Stimulated activated CD4-positive, alpha-beta T cell treated with anti-CD3 and anti-CD28 coated beads, Interleukin-4, amount 100 ng/mL, for 48 hours (primary cell): ENCODE measurements at places on chromosomes 7 and 10.

DNA sequence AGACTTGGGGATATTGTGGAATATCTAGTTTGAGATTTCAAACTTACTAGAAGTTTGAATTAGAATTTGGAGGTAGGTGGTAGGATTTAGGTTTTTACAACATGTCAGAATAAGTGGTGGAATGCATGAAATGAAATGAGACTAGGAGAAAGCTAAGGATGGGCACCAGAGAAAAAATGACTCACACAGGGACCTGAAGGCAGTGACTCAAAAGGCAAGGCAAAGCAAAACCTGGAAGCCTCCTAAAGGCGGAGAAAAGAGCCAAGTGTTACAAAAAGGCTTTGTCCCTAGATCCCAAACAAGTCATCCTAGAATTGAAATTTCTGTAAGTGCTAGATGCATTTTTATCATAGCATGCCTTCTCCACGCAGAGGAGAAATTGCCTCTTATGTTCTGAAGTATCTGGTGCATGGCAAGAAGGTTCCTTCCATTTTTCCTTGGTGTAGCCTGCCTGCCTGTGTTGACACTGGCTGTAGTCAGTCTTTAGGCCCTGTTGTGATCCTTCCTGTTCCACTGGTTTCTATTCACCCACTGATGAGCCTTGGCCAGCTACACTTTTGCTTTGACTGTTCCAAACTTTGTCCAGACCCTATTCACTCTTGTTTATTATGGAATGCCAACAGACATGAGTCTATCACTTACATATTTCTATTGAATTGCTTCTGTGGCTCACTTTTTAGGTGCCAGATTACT is 109.3 kb downstream of the ETV1 start:
- no peak for DNase-seq

- DNase-seq, result no peak
These were observed 29.5 kb upstream of the PRKCQ start for GRCh38 chr10:6609625-6610024.

DNA sequence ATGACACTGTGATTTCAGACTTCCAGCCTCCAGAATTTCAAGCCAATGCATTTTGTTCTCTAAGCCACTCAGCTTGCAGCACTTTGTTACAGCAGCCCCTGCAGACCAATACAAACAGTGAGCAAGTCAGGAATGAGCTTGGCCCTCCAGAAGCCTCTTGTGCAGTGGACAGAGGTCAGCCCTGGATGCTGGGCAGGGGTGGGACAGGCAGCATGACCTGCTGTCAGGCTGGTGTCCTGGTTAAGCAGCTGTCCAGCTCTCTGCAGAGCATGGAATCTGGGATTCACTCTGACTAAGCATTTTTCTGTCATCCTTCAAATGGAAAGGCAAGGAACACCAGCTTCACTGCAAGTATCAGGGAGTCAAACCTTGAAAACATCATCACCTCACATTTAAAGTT is 85.5 kb upstream of the GDF10 start:
- no peak for DNase-seq

DNA sequence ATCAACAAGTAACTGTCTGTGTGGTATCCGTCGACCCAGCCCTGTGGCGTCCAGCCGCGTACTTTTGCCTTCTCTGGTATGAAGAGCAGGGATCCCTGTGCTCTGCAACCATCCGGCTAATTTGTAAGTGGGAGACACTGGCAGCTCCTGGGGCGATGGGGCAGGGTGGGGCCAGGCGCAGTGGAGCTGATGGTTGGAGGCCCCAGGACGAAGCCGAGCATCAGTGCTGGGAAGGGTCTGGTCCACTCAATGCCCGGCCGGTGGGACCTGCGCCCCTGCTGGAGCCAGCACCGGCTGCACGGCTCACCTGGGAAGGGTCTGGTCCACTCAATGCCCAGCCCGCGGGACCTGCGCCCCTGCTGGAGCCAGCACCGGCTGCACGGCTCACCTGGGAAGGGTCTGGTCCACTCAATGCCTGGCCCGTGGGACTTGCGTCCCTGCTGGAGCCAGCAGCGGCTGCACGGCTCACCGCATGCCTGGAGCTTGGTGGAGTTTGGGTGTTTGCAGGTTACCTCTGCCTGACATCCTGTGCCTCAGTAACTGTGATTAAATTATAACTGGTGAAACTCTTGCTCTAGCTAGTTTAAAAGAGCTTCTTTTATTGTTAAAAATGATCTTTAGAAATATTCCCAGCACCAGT is 96.1 kb downstream of the NKX6-2 start:
- DNase-seq, result no peak

GRCh38 chr7:42661312-42661711 is 250.6 kb downstream of the C7orf25 start:
- DNase-seq, result no peak

DNA sequence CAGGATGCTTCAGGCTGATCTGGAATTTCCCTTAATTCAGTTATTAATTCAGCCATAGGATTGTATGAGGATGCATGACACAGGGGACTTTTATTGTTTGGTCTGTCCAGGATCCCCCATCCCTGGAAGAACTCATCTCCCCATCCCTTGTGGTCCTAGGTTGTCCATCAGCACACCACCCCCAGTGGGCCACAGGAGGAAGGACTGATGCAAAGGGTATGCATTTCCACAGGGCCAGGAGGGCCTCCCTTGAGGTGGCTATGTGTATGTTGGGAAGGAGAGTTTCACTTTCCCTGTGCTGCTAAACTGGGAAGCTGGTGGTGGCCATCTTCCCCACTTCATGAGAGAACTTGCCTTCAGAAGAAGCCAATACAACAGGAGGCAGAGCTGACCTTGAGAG is 44.6 kb upstream of the GRB10 start:
- DNase-seq, result no peak

DNA sequence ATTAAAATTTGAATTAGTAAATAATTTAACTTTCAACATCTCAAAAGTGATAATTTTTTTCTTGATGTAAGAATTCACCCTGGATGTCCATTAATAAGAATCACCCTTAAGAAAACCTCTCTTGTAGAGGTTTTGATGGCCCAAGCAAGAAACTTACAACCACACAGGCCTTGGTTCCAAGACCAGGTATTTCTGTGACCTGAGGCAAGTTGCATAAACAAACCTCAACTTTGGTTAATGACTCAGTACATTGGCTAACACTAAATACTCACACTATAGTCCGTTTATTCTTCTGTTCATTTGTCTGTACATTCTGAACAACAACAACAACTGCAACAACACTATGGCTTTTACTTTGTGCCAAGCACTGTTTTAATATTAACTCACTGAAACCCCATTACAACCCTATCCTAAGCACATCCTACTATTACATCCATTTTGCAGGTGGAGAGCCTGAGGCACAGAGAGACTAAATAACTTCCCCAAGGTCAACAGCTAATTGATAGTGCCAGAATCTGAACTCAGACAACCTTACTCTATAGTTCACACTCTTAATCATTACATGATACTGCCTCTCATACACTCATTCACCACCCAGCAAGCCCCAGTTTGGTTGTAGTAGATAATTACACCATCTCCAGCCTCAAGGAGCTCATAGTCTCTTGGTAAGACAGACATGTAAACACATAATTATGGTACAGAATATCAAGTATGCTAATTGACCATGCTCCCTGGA is 6.6 kb downstream of the ANK3 start:
- no peak for DNase-seq

GRCh38 chr7:124652237-124652636 is 113.4 kb downstream of the GPR37 start:
- DNase-seq, result no peak

DNA sequence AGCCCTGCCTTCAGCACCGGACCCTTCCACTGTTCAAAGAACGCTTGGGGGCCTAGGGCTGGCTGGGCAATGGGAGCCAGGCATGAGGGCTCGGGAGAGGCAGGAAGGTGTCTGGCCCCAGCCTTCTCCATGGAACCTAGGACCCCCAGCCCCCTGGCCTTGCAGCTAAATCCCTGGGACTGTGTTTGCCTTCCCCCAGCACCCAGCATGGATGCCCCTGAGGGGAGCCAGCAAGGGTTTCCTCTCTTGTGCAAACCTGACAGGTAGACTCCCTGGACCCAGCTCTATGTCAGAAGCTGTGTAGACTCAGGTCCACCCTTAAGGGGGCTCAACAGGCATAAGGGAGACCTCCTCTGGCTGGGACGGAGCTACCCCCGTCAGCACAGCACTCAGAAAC is 288.0 kb downstream of the GRID1 start:
- DNase-seq, result no peak
